ENCODE measurements at places on chromosomes 4 and X. TPM values are rescaled to one million over a fixed set of nuclear protein-coding genes. Genes with fewer than 3 reads are reported as not detected.

The MXRA5 gene
- total RNA-seq = 12.7 TPM

The HDAC6 gene
- 30.8 TPM for total RNA-seq

- H3K36me3 ChIP-seq = no peaks in the 10 kb centered on the region
- H3K4me3 ChIP-seq = no peak overlapping the region
- H3K4me1 ChIP-seq = peaks cover 3% of the 10 kb centered on the region
- H3K27ac ChIP-seq = peak overlapping the region; percentile 42
- no peaks in the 10 kb centered on the region for H3K27me3 ChIP-seq
These were observed 44.2 kb upstream of the SPRY1 start for GRCh38 chr4:123352240-123352945.

The PSAPL1 gene
- total RNA-seq = not detected

Data from heart right ventricle (tissue), 16 donors.